ENCODE measurements at places on chromosomes 1 and 21.

GRCh38 chr1:180153032-180153431 is 1.6 kb upstream of the QSOX1 start:
- no peak for DNase-seq

DNA sequence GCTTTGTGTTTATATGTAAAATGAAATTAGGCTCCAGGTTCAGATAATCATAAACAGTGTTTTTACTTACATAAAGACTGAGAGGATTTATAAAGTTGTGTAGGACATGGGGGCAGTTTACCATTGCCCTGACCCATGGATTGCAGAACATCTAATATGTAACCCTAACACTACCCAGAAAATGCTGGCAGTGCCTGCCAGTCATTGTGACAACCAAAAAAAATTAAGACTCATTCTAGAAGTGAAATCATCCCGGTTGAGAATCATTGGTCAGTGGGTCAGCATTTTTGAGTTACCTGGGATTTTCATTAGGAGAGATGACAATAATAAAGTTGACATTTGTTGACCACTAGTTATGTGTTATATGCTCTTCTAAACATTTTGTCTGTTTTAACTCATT is 31.2 kb upstream of the THEM4 start:
- no peak for DNase-seq

GRCh38 chr1:67228791-67229190 is 62.5 kb downstream of the IL23R start:
- DNase-seq, result no peak

- no peak for DNase-seq
These were observed 54.9 kb downstream of the DMRTA2 start for GRCh38 chr1:50368179-50369007.

- DNase-seq, result no peak
These were observed 40.1 kb upstream of the KLHDC7A start for GRCh38 chr1:18440385-18441226.

DNA sequence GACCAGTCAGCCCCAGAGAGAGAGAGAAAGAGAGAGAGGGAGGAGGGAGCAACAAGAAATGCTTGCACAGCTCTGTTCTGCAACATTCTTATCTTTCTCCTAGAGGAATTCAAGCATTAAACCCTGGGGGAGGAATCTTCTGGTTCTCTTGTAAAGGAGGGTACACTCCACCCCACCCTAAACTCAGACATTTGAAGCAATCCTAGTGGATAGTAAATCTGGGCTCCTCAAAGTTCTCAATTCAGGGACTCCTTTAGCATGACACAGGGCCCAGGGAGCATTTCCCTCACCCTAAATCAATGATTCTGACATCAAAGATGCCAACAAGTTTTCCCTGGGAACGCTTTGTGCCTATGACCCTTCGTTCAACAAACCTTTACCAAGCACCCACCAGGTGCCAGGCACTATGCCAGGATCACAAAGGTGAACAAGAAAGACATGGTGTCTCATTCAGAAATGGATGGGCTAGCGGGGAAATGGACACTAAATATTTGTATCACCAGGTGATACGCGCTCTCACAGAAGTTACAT is 11.9 kb upstream of the CAPN2 start:
- DNase-seq, result no peak

- DNase-seq, result no peak
These were observed 188.5 kb downstream of the HLX start for GRCh38 chr1:221067721-221068120.

- DNase-seq, result no peak
These were observed 23.0 kb upstream of the DDOST start for GRCh38 chr1:20684050-20684620.

DNA sequence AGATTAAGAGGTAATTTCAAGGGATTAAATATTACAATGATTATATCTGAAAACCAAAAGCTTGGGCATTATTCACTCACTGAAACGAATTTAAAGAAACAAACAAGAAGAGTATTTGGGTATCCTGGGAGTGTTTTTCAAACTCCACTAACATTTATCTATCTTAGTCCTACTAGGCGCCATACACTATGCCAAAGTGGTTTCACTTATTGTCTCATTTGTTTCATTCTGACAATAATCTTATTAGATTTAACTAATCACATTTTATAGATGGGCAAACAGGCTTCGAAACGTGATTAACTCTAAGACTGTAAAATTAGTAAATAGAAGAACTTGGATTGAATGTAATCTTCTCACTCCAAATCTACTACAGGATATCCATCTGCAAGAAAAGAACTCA is 25.4 kb downstream of the ASH1L start:
- DNase-seq, result no peak

GRCh38 chr1:116997066-116997465 is 4.5 kb upstream of the CD101 start:
- DNase-seq, result no peak

DNA sequence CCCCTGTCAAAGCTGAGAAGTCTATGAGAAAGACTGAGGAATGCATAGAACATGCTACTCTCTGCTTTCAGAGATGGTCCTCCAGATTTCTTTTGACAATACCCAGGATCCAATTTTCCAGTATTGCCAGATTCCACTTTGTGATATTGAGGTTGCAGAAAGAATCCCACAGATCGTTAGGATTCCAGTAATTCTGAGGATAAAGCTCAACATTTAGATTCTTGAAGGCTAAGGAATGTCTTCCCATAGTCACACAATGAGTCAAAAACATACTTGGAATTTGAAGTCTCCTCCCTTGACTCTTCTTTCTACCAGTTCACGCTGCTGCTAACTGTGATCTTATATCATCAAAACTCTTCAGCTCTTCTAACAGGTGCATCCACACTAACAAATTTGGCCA is 57.1 kb downstream of the TNFSF18 start:
- no peak for DNase-seq

All from NK-92 treated with Interleukin-12 subunit alpha and Interleukin-12 subunit beta, amount 100 ng/mL, for 24 hours (cell line).